ENCODE measurements at places on chromosomes 6 and 20. TPM values are rescaled to one million over a fixed set of nuclear protein-coding genes. Genes with fewer than 3 reads are reported as not detected.

GRCh38 chr6:163863565-163863964 is 449.0 kb downstream of the QKI start:
- H3K4me1 ChIP-seq, result no peaks in the 10 kb centered on the region
- no peaks in the 10 kb centered on the region for H3K27me3 ChIP-seq
- H3K4me3 ChIP-seq, result no peak overlapping the region
- no peaks in the 10 kb centered on the region for H3K36me3 ChIP-seq
- no peak for DNase-seq
- H3K27ac ChIP-seq, result no peak overlapping the region

DNA sequence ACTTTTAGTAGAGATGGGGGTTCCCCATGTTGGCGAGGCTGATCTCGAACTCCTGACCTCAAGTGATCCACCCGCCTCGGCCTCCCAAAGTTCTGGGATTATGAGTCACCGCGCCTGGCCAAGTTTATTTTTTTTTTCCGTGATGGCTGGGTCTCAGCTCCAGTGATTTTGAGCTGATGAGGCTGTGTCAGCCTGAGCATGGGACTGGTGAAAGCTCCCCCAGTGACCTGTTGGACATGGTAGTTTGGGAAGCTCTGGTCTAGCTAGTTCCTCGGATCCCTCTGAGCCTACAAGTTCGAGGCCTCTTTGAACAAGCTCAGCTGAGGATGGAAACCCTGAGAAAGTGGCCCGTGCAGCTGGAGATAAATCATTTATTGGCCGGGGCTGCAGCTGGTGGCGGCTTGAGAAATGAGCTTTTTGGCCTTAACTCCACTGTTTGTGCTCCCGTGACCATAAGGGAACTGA is 126.8 kb downstream of the SNX5 start:
- no peak overlapping the region for H3K4me3 ChIP-seq
- H3K4me1 ChIP-seq, result peaks cover 27% of the 10 kb centered on the region
- H3K27ac ChIP-seq, result peak overlapping the region; percentile 74
- no peaks in the 10 kb centered on the region for H3K36me3 ChIP-seq
- DNase-seq, result no peak

DNA sequence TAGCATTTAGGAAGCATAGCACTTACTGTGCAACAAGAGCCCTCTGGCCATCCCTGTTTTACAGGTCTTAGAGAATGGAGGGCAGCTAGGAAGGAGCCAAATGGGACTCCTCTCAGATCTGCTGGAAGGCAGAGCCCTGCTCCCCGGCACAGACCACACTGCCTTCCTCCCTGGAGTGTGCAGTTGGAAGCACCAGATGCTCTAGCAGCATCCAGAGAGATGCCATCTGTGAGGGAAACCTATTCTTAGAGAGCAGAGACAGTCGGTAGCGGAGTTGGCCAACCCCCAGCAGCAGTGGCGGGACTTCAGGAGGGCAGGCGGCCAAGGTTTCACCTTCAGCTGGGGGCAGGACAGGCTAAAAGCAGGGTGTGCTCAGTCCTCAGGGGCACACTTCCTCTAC is 16.7 kb upstream of the E2F1 start:
- DNase-seq, result peak; percentile 61
- no peaks in the 10 kb centered on the region for H3K27me3 ChIP-seq
- peaks cover 14% of the 10 kb centered on the region for H3K4me1 ChIP-seq
- no peak overlapping the region for H3K4me3 ChIP-seq
- H3K36me3 ChIP-seq, result no peaks in the 10 kb centered on the region

DNA sequence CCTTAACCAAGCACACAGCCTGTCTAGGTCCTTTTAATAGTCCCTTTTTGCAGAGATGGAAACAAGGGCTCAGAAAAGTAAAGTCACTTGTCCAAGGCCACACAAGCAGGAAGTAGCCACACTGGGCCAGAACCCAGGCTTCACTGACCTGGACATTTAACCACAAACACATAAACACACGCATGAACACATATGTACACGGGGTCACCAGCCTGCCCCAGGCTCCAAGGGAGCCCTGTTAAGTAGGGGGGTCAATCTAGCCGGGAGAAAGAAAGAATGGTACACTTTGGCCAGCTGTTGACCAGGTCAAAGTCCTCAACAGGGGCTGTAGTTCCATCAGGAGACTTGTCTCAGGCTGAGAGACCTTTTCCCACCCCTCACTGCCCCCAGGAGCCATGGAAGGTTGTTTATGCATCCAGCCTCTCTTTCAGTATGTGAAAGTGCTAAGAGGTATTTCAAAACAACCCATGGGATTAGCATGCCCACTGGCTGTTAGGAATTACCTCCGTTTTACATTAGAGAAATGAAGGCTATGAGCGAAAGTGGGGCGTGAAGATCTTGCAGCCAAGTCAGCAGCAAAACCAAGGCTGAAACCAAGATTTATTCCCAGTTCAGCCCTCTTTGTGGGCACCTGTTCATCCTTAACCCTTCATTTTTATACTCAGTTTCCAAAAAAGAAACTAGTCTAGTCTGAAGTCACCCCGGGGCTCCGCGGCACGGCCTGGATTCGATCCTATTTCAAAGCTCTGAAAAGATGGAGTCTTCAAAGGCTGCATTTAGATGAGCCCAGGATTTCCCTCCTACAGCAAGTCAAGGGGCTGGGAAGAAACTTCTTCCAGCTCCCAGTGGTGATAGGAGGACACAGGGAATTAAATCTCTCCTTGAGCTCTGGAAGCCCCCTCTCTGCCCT is 9.8 kb downstream of the SDC4 start:
- H3K4me1 ChIP-seq, result peaks cover 66% of the 10 kb centered on the region
- no peaks in the 10 kb centered on the region for H3K27me3 ChIP-seq
- peak overlapping the region; percentile 79 for H3K27ac ChIP-seq
- H3K4me3 ChIP-seq, result no peak overlapping the region

DNA sequence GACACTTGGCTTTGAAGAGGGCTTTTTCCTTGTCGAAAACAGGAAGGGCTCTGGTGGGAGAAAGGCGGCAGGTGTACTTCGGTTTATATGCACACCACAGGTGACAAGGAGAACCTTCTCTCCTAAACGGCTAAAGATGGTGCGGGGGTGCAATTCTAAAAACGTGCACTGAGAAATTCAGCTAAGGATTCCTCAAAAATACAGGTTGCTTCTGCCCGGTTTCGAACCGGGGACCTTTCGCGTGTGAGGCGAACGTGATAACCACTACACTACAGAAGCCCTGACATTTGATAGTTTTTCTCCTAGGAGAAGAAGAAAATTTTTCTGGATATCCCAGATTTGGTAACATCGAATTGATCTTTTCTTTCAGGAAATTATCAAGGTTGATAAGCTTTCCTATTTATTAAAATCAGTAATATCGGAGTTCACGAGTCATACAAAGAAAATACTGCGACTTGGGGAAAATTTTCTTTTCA is 32.0 kb downstream of the POM121L2 start:
- peaks cover 4% of the 10 kb centered on the region for H3K4me1 ChIP-seq
- peaks cover 36% of the 10 kb centered on the region for H3K27me3 ChIP-seq
- no peaks in the 10 kb centered on the region for H3K36me3 ChIP-seq
- no peak overlapping the region for H3K4me3 ChIP-seq
- no peak overlapping the region for H3K27ac ChIP-seq

The ZBP1 gene
- not detected for total RNA-seq

The ADGRF4 gene
- total RNA-seq, result not detected

All from thyroid gland (tissue), 4 donors.